ENCODE measurements at places on chromosomes 13 and 19.

GRCh38 chr19:39407660-39408391 lies 1.2 kb downstream of the ZFP36 start:
- no peak for DNase-seq

DNA sequence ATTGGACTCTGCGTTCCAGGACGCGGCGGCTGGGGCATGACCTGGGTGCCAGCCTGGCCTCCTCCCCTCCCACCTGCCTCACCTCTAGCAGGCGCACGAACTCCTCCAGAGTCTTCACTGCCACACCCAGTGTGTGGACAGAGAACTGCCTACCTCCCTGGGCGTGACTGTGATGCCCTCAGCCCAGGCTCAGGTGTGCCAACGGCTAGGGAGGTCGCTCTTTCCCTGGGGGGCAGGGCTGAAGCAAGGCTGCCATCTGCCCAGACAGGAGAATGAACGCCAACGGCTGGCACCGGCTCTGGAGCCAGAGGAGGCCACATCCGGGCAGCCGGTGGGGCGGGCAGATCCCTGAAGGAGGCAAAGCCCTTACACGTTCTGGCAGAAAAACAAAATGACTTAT lies 11.3 kb downstream of the NANOS3 start:
- no peak for DNase-seq

GRCh38 chr13:51786425-51787265 lies 17.3 kb downstream of the DHRS12 start:
- DNase-seq = no peak

DNA sequence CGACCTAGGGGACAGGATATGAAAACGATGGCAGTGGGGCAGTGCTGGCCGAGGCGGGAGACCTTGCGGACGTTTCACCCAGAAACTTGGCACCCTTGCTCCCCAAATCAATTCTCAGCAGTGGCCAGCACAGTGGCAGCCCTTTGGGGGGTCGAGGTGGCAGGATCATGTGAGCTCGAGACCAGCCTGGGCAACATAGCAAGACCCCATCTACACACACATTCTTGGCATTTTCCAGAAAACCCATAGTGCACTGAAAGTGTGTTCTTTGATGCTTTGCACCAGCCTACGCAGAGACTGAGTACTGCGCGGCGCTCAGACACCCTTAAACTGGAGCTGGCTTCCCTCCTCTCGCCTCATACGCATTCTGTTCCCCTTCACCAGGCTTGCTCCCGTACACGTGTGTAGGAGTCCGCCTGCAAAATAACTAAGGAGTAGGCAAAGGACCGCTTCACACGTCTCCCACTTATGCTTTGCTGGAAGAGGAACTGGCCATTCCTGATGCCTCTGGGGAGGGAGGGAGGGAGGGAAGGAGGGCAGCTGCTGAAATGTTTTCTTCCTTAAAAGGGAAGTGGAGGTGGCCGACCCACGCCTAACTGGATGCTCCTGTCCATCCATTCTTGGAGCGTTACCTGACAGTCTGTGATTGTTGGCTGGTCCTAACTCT lies 23.5 kb upstream of the MIER2 start:
- no peak for DNase-seq

GRCh38 chr19:51461723-51462161 lies 3.5 kb upstream of the SIGLEC8 start:
- no peak for DNase-seq

- DNase-seq = no peak
These were observed 147.4 kb downstream of the ABCC4 start for GRCh38 chr13:95153647-95154412.

DNA sequence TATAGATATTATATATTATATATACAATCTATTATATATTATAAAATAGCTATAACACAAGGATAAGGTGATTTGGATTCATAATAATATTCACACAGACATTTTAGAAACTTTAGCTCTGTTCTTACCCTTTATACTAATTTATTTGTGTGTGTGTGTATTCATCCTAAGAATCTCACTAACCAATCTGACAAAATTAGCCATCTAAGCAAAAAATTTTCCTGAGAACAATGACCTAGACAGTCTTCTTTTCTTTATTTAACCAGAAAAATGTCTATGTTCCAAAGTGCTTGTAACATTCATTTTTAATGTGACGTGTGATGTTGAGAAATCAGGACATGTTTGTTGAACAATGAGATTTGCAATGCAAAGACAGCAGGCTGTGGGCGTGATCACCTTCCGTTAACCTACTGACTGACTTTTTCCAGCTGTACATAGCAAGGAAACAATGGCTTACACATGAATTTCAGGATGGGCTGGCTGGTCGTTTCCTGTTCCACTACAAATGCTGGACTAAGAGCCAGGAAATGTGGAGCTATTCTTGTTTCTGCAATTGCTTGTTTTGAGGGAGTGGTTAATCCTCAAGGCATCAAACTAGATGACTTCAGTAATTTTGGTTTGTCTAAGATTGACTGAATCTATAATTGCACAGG lies 634.6 kb upstream of the ARGLU1 start:
- DNase-seq = no peak

DNA sequence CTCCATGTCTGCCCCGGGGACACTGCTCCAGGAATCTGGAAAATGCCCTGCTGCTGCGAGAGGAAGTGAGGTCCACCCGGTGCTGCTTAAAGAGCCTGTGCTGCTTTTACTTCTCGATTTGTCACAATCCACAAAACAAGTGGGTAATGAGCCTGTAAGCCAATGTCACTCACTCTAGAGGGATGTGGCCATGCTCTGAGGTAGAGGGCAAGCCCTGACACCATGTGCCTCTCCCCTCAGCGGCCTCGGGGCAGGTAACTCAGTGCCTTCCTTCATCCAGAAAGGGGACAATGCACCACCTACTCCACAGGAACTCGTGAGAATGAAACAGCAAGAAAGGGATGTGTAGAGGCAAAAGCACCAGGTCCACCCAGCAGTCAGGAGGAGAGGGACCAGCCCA lies 106.2 kb downstream of the TUBA3C start:
- DNase-seq = no peak

- DNase-seq = no peak
These were observed 25.0 kb downstream of the CKM start for GRCh38 chr19:45297674-45298073.

- DNase-seq = no peak
These were observed 51.4 kb downstream of the VWA8 start for GRCh38 chr13:41909506-41909905.

- DNase-seq = no peak
These were observed 147.3 kb upstream of the GPC6 start for GRCh38 chr13:93079294-93079693.

GRCh38 chr19:29395111-29395733 lies 130.6 kb upstream of the VSTM2B start:
- DNase-seq = no peak

GRCh38 chr19:6720369-6721137 lies at the start of gene C3:
Gene C3 (minus strand): TSS chr19:6720650. CDS start chr19:6720589, 61 bp downstream.
- no peak for DNase-seq

DNA sequence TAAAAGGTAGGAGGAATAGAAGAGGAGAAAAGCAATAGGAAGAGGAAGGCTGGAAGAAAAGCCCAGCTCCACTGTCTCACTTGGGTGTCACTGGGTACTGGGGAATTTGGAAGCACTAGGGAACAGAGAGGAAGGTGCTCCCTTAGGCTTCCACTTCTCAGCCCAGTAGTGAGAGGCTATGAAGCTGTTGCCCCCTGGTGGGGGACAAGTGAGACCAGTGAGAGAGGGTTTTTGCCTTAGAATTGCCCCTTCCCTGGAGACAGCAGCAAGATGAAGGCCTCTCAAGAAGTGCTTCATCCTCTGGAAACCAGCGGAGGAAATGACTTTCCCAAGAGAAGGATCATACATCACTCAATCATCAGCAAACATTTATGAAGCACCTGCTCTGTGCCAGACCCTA lies 4.7 kb upstream of the ZNF606 start:
- DNase-seq = no peak

DNA sequence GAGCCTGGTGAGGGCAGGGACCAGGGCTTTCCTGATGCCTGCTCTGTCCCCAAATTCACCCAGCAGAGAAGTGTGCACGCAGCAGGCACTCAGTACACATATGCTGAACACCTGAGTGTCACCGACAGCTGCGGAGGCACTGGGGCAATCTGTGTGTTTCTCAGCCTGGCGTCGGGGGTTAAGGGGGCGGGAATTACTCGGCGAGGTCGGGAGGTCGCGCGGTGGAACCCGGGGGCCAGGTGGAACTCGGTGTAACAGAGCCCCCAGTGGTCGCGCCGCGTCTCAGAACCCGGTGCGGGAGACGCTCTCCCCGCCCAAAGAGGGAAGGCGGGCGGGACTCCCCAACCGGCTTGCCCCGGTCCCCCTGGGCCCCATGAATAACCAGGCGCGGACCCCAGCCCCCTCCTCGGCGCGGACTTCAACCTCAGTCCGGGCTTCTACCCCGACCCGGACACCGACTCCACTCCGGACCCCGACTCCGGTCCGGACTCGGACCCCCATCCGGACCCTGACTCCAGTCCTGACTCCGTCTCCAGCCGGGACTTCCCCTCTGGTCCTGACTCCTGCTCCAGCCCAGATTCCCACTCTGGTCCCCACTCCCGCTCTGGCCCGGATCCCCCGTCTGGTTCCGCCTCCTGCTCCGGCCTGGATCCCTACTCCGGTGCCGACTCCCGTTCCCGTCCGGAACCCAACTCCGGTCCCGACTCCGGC lies at the start of gene SELENOV:
SELENOV (plus strand) TSS at position 300 of the 711 bp plus-strand sequence; CDS start at position 374, 74 bp downstream.
- DNase-seq = no peak

- DNase-seq = no peak
These were observed 8.0 kb downstream of the TMEM86B start for GRCh38 chr19:55220525-55220924.

GRCh38 chr19:30017172-30017571 lies 75.1 kb downstream of the URI1 start:
- DNase-seq = no peak

- DNase-seq = no peak
These were observed 71.5 kb downstream of the RUBCNL start for GRCh38 chr13:46315491-46316075.

- no peak for DNase-seq
These were observed 43.3 kb downstream of the SPATA13 start for GRCh38 chr13:24203811-24204210.

- DNase-seq = no peak
These were observed 248.4 kb upstream of the TSHZ3 start for GRCh38 chr19:31597616-31598015.

DNA sequence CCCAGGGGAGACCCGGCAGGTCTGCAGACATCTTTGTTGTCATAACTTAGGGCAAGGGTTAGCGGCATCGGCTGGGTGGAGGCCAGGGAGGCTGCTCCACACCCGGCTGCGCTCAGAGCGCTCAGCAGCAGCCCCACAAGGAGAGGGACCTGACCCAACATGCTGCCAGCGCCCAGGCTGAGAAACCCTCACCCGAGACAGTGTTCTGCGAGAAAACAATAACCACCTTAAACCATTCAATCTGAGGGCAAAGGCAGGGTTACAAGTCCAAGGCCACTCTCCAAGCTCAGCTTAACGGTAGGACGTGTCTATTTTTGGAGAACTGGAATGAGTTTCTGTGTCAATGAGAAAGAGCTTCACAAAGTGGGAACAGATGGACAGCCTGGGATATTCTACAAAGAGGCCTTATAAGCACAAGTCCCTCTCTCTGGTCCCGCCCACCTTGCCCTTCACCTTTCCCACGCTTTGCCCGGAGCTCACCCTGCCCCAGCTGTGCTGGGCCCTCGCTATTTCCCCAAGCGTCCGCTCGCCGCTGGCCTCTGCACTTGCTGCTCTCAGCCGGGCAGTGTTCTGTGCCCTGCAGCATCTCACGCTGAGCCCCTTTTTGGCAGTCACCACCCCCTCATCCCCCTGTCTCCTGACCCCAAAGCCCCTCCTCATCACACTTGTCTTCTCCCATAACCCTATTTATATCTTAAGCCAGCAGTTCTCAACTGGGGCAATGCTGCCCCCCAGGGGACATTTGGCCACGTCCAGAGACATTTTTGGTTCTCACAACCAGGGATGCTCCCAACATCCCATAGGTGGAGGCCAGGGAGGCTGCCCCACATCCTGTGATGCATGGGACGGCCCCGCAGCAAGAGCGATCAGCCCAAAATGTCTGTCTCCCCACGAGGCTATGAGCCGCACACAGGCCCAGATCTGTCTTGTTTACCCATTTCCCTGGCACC lies 17.6 kb downstream of the PPP1R12C start:
- DNase-seq = no peak

GRCh38 chr19:46736531-46737297 lies 9.1 kb upstream of the FKRP start:
- DNase-seq = no peak

DNA sequence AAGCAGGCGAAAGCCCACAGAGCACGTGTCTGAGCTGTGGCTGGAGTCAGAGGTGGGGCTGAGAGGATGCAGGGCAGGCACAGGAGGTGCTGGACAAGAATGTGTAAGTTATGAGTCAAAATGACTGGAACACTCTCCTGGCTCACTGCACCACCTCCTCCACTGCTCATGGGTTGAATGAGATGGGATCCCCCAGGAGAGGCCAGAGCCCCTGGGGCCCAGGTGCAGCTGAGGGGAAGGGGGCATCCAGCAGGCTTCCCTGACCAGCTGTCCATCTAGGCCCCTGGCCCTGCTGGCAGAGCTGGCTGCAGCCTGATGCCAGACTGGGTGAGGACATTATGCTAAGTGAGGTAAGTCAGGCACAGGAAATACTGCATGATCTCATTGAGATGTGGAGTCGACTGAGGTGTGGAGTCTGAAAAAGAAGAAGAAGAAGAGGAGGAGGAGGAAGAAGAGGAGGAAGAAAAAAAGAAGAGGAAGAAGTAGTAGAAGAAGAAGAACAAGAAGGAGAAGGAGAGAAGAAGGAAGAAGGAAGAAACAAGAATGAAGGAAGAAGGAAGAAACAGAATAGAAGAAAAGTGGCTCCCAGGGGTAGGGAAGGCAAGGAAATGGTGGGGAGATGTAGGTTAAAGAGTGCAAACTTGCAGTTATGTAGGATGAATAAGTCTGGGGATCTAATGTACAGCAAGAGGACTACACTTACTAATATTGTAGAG lies 747.4 kb downstream of the UQCRFS1 start:
- DNase-seq = no peak

DNA sequence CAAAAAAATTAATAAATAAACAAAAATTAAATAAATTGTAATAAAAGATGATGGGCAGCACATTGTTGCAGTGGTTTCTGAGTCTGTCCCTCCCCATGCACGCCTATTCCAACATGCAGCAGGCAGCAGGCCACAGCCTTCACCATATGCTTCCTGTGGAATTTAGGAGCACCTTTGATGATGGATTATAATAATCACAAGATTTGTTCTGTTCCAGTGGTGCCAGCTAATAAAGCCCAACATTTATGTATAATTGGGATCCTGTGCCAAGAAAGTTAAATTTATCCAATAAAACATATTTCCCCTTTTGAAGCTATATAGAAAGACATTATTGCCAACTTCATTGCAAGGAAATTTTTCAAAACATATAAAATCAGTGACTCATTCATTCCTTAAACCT lies 328.6 kb downstream of the FGF14 start:
- DNase-seq = no peak

- no peak for DNase-seq
These were observed 247.9 kb downstream of the MYO16 start for GRCh38 chr13:108877300-108877699.

DNA sequence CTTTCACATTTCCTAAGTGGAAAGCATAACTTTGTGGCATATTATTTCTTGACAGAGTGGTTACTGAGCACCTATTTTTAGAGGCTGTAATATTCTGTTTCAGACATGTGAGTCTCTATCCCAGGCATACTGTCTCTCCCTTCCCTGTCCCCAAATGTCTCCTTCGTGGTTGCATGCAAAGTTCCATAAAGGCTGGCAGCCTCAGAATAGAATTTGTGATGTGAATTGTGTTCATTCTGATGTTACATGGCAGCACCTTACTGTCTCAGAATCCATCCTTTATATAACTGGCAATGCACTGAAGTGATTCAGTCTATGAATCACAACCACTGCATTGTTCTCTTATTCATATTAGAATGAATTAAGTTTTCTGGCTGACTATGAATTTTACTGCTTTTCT lies 89.0 kb upstream of the SLC7A1 start:
- DNase-seq = no peak

GRCh38 chr13:30923418-30923817 lies 9.0 kb upstream of the TEX26 start:
- no peak for DNase-seq
